B cell (primary cell): ENCODE measurements at places on chromosomes 7 and 10. TPM values are rescaled to one million over a fixed set of nuclear protein-coding genes. Genes with fewer than 3 reads are reported as not detected.

DNA sequence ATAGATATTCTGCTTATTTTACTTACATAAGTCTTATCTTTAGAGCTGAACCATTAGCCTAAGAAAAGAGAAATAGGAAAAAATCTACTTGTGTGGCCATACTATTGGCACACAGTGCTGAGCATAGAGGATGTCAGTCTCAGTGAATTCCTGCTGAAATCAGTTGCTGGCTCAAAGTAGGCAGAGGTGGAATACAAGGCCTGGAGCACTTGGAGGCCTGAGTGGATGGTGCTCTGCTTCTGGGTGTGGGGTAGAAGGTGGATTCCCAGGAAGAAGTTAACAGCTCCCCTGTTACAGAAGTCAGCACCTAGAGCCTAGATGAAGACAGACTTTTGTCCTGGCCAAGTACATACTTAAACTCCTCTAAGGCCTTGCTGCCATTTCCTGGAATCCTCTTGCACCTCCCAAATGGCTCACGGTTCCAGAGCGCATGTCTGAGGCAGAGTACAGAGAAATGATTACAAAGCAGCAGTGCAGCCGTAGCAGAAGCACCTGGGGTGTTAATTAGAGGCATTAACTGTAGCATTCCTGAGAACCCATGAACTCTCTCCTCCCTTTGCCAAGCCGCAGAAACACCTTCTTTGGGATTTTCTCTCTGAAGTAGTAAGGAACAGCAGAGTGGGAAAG is 18.0 kb upstream of the XPNPEP1 start:
- no peak for DNase-seq

Gene RHEB
- polyA plus RNA-seq = 9.3 and 24.8 TPM in 2 replicates

Gene TBC1D12
- polyA plus RNA-seq = 2.0 and 3.1 TPM in 2 replicates

GRCh38 chr7:151057506-151057988 is at the start of gene CDK5:
TSS of gene CDK5 (minus strand) at chr7:151057897. CDS start at chr7:151057848, 49 bp downstream.
- DNase-seq = no peak

- no peak for DNase-seq
Measured at GRCh38 chr7:44294325-44295069, 30.9 kb downstream of the CAMK2B start.

GRCh38 chr10:110005719-110006118 is 2.1 kb upstream of the ADD3 start:
- peak; percentile 13 for DNase-seq

Gene STX1A
- 8.7 and 9.6 TPM in 2 replicates for polyA plus RNA-seq

DNA sequence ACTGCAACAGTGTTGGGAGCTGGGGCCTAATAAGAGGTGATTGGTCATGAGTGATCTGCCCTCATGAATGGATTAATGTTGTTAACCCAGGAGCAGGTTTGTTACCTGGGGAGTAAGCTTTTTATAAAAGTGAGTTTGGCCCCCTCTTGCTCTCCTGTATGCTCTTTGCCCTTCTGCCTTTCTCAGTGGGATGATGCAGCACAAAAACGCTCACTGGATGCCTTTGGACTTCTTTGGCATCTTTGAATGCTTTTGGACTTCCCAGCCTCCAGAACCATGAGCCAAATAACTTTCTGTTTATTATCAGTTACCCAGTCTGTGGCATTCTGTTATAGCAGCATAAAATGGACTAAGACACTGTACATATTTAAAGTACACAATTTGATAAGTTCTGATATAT is 48.5 kb downstream of the CCDC71L start:
- DNase-seq = no peak

DNA sequence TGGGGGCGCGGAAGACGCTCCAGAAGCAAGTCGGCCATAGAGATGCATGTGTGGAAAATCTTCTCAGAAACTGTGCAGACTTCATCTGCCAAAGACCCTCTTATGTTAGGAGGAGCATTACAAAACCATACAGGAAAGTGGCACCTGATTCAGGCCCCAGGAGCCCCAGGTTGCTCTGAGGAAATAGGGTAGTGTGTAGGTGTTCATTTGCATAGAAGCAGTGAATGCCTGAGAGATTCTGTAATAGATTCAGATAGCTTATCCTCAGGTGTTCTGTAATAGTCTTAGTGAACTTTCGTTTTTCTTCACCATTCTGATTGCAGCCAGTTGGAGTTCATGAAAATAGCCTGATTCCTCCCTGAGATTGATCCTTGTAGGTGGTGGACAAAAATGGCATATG is 106.4 kb upstream of the GJD4 start:
- DNase-seq = peak; percentile 56

DNA sequence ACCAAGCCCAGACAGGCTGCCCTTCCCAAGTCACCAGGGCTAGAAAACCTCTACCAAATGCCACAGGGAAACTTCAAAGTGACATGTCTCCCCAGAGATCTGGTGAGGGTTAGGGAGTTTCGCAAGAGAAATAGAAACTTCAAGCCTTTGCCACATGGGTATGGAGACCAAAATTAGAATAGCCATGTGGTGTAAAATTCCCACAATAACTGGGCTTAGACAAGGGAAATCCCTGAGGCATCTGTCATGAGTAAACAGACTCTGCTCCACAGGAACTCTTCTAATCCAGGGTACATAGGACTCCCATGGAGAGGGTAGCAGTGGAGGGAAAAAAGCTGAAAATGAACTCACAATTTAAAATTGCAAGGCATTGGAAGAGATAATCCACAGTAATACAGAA is 14.3 kb downstream of the ADAM12 start:
- DNase-seq = no peak

DNA sequence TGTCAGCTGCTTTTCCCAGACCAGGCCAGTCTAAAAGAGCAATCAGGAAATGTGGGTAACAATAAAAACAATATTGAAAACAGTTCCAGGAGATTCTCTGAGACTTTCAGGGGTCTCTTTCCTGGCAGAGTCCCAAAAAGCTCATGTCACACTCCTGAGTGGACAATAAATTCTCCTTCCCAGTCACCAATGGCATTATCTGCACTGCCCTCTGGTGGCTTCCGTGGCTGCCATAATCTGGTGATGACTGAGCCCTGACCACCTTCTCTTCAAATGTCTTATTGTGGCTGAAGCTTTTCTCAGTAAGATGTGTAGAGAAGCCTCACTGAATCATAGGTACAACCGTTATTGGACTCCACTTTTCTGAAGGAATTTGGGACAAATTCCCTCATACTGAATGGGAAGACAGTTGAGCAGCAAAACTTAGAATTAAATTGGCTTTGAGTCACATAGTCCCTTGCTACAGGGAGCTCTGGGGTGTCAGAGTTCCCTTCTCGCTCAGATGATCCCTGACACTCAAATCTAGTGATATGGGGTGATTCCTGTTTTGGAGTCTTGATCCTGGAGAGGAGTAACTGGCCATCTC is 24.4 kb upstream of the ASAH2 start:
- peak; percentile 58 for DNase-seq

GRCh38 chr7:54563329-54563916 is 21.2 kb downstream of the VSTM2A start:
- no peak for DNase-seq

- no peak for DNase-seq
Measured at GRCh38 chr7:44217852-44218402, 17.1 kb downstream of the YKT6 start.

DNA sequence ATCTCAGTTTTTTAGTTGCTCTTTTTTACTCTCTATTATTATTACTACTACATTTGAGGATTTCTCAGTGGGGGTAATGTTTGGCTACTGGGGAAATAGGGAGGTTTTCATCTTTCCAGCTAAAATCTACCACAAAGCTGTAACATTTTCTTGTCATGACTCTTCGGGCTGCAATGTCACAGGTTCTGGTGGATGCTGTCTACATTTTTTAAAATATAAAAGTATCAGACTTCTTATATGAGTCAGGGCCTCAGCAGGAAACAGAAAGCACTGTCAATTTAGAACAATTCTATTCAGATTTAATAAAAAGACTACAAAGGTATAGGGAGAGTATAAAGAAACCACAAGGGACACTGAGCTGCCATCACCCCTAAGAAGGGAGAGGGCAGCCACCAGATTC is 61.6 kb downstream of the DNAJC12 start:
- no peak for DNase-seq

GRCh38 chr10:87660484-87661133 is 931 bp downstream of the PAPSS2 start:
- DNase-seq = no peak
